Glomerular endothelial cell (primary cell): ENCODE measurements at places on chromosomes 11 and 22.

DNA sequence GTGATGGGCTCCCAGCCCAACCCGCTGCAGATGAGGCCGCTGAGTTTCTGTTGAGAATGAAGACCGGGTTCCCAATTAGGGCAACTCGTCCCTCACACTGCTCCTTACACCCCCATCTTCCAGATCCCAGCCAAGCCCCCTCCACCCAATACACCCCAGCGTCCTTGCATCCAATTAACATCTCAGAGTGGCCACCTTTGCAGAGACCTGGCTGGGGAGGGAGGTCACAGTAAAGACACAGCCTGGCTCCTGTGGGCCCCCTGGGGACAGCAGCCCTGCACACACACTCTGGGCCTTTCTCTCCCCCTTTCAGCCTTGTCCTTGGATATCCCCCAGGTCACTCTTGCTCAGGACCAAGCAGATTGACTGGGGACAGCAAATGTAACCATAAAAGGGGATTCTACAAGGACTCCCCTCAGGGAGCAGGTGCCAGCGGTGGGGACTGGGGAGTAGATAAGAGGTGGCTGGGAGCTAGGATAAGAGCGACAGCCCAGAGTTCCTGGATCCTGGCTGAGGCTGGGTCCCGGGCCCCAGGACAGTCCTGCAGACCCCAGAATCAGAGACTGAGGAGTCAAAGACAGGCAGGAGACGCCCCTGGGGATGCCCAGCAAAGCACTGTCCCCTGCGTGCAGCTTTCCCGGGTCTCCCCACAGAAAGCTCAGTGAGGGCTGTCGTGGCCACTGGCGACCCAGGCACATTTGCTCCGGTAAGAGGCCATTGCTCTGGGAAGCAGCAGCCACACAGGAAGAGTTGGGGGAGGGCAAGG, 8.4 kb downstream of the APOBEC3A start:
- no peak for DNase-seq

DNA sequence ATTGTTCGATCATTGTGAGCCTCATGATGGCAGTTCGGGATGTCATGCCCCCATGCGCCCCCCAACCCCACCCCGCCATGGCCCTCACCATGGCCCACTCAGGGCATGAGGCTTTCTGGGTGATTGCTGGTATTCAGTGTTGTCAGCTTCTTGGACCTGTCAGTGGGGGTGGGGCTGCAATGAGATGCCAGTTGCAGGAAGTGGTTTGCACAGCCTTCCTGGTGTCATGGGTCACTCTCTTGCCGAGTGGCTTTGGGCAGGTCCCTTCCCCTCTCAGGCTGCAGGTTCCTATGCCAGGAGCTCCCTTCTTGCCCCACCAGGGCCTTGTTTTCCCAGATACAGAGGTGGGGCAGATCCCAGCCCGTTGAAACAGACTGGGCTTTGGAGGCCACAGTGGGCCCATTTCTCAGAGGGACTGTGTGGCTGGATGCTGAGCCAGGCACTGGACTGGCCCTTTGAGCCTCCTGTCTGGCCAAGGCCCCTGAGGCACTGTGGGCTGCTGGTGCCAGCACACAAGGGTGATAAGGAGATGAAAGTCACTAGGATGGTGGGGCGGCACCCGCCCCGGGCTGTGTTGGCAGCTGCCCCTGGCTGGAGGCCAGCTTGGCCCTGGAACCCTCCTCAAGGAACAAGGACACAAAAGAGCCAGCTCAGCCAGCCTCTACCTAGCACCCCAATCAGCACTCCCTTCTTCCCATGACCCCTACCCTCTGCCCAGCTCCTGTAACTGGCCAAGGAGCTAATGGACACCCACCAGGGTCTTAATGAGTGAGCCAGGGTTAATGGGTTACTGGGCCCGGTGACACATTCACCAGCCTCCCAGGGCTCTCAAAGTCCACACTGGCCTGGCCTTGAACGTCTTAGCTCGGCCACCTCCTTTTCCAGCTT, 1.5 kb upstream of the GGT1 start:
- no peak for DNase-seq

DNA sequence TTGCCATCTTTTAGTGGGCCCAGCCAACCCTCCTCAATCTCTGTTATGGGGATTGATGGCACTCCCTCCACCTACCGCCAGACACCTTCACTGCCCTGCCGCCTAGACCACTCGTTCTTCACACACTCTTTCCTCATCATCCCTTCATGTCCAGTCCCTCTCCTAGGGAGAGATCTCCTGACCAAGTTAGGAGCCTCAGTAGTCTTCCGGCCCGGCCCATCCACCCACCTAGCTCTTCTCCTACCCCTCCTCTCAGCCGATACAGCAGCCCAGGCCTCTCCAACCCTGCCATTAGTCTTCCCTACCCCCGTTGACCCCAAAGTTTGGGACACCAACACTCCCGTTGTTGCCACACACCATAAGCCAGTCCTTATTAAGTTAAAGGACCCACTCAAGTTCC, 11.0 kb upstream of the OR56A3 start:
- no peak for DNase-seq

GRCh38 chr22:36286096-36286957, 33.4 kb downstream of the APOL1 start:
- no peak for DNase-seq

GRCh38 chr22:17097701-17098100, 12.9 kb downstream of the IL17RA start:
- DNase-seq, result no peak
